ENCODE measurements at places on chromosomes 6 and 20. TPM values are rescaled to one million over a fixed set of nuclear protein-coding genes. Genes with fewer than 3 reads are reported as not detected.

HLA-DOB gene
- total RNA-seq, result 0.10 TPM

DLK2 gene
- 5.8 TPM for total RNA-seq

TMEM244 gene
- not detected for total RNA-seq

OXT gene
- total RNA-seq, result not detected

HTR1E gene
- total RNA-seq, result not detected

SLC13A3 gene
- total RNA-seq, result not detected

NRN1 gene
- 110 TPM for total RNA-seq

RREB1 gene
- 13.4 TPM for total RNA-seq

ZNF318 gene
- total RNA-seq, result 17.2 TPM

Data from SJCRH30 (cell line).